ENCODE measurements at places on chromosomes 5 and 9.

DNA sequence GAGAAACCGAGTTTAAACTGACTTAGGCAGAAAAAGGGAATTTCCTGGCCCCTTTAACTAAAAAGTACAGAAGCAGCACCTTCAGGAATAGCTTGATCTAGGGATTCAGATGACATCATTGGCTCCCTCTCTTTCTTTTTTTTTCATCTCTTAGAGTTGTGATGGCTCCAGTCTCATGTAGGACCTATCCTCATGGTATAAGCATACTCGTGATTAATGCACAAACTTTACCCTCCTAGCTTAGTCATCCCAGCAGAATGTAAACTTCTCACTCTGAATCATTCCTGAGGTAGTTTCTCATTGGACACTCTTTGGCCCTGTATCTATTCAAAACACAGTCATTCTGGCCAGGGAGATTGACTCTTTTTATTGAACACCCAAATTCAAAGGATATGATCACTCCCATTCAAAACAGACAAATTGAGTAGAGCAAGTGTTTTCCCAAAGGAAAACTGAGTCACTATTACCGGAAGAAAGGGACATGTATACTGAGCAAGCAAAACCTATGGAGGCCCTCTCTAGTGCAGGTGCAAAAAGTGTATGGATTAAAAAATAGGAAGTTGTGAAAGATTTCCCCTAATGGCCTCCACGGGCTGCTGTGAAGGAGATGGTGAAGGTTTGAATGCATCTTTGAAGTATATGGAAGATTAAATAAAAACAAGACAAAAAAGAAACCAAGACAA, 27.6 kb upstream of the SMIM23 start:
- no peak for DNase-seq

DNA sequence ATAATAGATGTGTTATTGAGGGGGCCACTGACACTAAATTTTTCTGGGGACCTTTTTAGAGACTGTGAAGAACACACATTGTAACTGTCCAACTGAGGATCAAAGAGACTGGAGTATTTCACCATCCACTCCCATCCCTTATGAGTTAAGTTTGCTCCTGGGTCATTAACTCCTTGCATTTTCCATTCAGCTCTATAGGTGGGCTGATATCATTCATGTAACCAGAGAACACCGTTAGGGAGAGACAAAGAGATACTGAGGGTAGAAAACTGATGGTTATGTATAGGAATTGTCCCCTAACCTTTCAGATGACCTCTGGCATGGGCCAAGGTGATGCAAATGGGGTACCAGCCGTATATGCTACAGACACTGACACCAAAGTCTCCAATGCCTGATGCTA, 142.4 kb upstream of the TLR4 start:
- no peak for DNase-seq

GRCh38 chr5:89042746-89043145, 159.8 kb upstream of the MEF2C start:
- no peak for DNase-seq

DNA sequence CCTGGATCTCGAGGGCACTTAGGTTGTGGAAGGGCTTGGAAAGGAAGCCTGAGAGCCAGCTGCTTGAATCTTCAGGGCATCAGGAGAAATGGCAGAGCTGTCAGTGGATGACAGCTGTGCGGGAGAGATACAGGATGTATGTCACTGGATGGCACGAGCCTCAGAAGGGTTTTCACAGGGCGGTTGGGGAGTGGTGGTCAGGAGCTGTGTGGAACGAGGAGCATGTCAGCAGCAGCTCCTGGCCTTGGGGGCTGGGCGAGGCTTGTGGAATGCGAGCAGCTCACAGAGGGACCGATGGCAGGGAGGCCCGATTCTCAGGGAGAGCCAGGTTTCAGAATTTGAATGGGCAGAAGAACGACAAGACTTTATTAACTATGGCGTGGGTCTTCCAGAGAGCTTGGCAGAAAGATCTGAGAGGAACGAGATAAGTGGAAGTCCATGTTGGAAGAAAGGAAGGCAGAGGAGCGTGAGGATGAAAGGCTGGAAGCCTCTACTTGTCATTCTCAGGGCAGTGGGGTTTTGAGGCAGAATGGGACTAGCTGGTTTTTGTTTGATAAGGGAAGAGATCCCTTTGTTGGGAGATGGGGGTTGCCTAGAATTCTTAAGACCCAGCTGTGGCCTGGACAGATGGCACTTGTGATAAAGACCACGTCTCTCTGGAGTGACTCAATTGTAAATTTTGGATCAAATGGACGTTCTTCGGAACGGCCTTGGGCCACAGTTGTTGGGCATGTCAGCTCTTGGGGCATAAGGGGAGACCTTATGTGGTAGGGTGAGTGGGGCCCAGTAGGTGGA, 60.3 kb downstream of the SNX30 start:
- no peak for DNase-seq

GRCh38 chr5:66222455-66222854, 78.4 kb downstream of the SREK1 start:
- no peak for DNase-seq

- no peak for DNase-seq
These were observed 26.3 kb upstream of the GALNT10 start for GRCh38 chr5:154164249-154164581.

- no peak for DNase-seq
These were observed 180.4 kb upstream of the ACTBL2 start for GRCh38 chr5:57662991-57663390.

DNA sequence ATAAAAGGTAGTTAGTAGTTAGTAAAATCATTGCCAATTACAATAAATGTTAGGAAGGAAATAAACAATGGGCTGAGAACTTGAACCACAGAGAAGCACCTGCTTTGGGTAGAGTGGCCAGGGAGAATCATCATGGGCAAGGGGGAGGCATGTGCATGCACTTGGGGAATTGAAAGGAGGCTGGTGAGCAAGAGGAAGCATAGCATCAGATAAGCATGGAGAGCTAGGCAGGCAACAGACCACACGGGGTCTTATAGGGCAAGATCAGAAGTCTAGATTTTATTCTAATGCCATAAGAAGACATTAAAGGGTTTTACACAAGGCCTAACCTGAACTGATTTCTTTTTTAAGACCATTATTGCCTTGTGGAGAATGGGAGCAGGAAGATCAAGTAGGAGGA, 93.4 kb downstream of the PIP5K1B start:
- no peak for DNase-seq

GRCh38 chr5:54140247-54140840, 170.0 kb downstream of the ARL15 start:
- no peak for DNase-seq

- DNase-seq = no peak
These were observed 31.6 kb downstream of the TAF11L14 start for GRCh38 chr5:17665836-17666235.

DNA sequence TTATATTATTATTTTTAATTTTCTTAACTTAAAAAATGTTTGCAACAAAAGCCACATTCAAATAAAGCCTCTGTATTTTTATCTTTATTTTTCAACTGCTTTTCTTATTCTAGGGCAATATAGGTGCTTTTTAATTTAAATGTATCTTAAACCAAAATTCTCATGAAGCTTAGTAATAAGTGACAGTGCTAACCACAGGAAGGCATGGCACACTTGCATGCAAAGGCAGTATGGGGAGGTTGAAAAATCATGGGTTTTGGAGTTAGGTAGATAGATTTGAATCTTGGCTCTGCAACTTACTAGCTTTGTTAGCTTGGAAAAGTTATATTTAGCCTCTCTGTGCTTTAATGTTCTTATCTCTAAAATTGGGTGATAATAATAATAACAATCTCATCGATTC, 458.0 kb downstream of the DMAC1 start:
- no peak for DNase-seq

- no peak for DNase-seq
These were observed 310.4 kb downstream of the GADD45G start for GRCh38 chr9:89915187-89915586.

DNA sequence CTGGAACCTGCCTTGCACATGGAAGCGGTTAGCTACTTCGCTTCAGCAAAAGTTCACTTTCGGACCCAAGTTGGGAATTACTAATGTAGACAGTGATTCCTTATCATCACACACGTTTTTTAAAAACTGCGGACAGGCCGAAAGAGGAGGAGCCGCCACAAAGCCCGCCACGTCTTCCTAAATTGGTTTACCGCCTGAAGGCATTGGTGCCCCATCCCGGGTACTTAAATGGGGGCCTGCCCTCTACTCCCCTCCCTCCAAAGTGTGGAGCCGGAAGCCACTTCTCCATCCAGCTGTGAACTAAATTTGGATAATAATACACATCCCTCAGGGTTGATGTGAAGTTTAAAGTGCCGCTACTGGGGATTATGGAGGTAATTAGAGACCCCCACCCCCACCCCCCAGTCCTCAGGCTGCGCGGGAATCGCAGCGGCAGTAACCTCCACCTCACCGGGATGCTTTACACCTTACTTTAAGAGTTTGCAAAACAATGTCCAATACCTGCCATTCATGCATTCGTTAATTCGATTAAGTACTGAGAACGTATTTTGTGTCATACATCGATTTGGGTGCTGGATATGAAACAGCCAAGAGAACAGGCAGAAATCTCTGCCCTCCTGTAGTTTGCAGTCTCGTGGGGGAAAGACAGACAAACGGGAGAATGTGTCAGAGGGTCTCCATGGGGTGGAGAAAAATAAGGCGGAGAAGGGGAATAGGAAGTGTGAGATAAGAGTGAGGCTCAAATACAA, 937 bp upstream of the MACROH2A1 start:
- no peak for DNase-seq

DNA sequence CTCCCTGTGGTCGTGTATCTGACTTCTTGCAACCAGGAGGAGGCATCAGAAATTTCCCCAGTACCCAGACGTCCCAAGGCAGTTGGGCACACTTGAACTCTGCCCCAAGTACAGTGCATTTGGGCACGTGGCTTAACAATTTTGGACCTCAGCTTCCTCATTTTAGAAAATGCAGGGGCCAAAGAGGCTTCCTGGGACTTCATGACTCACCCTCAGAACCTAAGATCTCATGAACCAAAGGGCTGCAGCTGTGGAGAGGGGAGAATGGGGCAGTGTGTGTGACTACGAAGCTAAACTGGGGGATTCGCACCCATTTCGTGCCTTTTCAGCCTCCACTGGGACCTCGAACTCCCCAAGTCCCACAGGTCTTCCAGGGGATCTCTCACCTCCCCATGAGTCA, 59.2 kb downstream of the SYK start:
- DNase-seq = no peak

- no peak for DNase-seq
These were observed 6.8 kb downstream of the FAT2 start for GRCh38 chr5:151584057-151584937.

DNA sequence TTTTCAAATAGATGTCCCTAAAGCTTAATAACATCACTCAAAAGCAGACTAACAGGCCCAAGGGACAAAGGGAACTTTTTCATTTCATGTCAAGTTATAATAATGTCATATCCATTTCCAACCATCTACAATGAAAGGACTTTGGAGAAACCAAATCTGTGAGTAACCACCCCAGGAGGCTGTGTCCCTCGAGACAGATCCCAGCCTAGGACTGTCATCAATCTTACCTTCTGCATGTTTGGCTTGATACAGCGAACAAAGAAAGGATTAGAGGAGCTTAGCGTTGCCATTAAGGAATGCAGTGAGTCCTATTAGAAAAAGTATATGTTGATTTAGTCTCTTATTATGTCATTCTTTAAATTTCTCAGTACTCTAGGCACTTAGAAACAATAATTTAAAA, 137.8 kb upstream of the RETREG1 start:
- no peak for DNase-seq

All from stimulated activated CD4-positive, alpha-beta T cell treated with anti-CD3 and anti-CD28 coated beads, TNF-alpha, amount 100 ng/mL, for 48 hours (primary cell).